ENCODE measurements at places on chromosomes 5 and 9. TPM values are rescaled to one million over a fixed set of nuclear protein-coding genes. Genes with fewer than 3 reads are reported as not detected.

DNAI1 gene
- not detected for total RNA-seq

GMCL2 gene
- not detected for total RNA-seq

FAXDC2 gene
- total RNA-seq = 5.0 TPM

ALDH7A1 gene
- total RNA-seq = 90.3 TPM

PTPN3 gene
- not detected for total RNA-seq

COL23A1 gene
- not detected for total RNA-seq

PSAT1 gene
- total RNA-seq = 90.1 TPM

REEP2 gene
- 32.5 TPM for total RNA-seq

OLFM1 gene
- total RNA-seq = not detected

DMRTA1 gene
- not detected for total RNA-seq

ADGRD2 gene
- total RNA-seq = not detected

All from HFFc6 (cell line).